ENCODE measurements at places on chromosomes 1 and 21. TPM values are rescaled to one million over a fixed set of nuclear protein-coding genes. Genes with fewer than 3 reads are reported as not detected.

Gene NFYC
- 47.2 TPM for total RNA-seq

Gene FAM151A
- not detected for total RNA-seq

Gene KCNA2
- total RNA-seq = 36.6 TPM

Gene SNRPE
- 99.6 TPM for total RNA-seq

Gene ATP1A2
- total RNA-seq = 281 TPM

Gene LCE1B
- not detected for total RNA-seq

Gene PIGM
- 8.8 TPM for total RNA-seq

Gene CTNNBIP1
- 30.1 TPM for total RNA-seq

Gene PSMG1
- total RNA-seq = 34.4 TPM

Gene TTLL7
- total RNA-seq = 94.0 TPM

DNA sequence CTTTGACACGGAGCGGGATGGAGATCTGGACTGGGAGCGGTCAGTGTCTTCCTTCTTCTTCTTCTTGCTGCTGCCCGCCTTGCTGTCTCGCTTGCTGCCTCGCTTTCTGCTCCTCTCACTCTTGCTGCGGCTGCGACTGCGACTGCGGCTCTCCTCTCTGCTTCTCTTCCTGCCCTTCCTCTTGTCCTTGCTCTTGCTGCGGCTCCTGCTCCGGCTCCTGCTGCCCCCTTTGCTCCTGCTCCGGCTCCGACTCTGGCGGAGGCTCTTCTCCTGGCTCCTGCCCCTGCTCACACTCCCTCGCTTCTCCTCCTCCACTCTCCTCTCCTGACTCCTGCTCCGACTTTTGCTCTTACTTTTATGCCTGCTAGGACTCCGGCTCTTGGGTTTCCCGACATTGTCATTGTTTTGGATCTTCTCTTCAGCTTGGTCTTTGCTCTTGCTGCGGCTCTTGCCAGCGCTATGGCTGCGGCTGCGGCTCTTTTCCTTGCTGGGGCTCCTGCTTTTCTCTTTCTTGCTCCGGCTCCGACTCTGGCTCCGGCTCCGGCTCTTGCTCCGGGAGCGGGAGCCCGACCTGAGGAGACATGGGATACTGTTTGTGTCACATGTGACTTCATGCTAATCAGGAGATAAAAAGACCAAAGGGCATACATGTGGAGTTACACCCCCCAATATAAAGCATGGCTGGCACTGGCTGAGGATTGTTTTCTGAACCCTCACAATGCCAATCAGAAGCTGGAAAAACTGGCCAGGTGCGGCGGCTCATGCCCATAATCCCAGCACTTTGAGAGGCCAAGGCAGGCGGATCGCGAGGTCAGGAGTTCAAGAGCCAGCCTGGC lies 25.2 kb upstream of the TMEM200B start:
- no peak for DNase-seq

DNA sequence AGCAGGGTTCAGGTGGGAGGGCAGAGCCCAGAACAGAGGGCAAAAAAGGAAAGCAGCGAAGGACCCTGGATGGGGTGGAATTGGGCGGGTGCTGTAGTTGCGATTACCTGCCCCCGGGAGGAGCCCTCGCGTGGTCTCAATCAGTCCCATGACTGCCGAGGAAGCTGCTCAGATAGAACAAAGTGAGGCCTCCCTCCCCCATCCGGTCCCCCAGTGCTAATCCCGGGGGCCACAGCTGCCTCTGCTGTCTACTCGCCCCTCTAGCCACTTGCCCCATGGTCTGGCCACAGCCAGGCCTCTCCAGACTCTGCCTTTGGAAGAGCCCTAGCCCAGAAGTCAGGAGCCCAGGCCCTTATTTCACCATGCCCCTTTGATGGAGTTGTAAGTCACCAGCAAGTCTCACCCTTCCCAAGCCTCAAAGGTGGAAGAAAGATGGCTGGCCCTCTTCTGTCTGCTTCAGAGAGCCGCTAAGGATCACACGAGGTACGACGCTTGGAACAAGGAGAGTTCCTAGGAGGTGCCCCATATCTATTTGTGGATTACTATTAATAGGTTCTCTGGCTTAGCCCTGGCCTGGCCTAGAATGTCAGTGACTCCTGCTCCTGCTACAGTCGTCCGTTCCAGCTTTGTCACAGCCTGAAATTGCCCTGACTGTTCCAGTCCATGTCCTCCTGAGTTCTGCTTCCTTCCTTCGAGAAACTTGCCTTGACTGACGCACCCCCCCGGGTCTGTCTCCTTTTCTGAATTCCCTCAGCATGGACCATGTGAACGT lies 16.4 kb downstream of the ECHDC2 start:
- DNase-seq = no peak

GRCh38 chr1:151875419-151876097 lies 22.0 kb upstream of the THEM5 start:
- no peak for DNase-seq

GRCh38 chr1:34774957-34775356 lies 6.1 kb upstream of the GJB3 start:
- DNase-seq = no peak

DNA sequence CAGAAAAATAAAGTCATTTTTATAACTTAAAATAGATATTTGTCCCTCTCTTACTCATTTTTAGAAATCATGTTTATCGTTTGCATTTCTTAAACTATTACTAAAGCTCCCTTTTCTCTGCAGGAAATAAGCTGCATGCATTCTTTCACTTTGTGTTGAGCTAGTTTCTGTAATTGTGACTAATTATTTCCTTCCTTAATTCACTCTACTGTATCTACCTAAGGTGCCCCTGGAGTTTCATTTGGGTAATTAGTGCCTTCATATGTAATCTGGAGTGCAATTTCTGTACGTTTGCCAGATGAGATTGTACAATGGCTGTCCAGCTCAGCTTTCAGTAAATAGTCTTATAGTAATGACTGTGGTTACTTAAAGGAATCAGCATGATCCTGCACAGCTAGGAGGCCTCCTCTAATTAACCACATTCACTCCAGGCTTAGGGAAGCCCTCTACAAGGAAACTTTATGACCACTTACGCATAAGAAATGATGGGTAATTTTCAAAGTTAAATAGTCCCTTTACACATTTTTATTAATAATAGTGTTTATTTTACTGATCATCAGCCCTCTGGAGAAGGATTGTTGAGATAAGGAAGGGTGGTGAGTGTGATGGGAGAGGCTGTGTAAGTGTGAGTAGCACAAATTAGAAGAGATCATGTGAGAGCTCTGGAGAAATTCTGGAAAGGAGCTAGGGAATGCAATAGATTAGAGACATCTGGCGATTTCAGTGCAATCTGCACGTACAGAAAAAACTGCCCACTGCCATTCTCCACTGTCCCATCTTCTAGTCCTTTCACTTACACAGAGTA lies 86.8 kb downstream of the LRRC8C start:
- DNase-seq = no peak

- DNase-seq = no peak
These were observed 123.6 kb downstream of the LRRC53 start for GRCh38 chr1:74388855-74389254.

DNA sequence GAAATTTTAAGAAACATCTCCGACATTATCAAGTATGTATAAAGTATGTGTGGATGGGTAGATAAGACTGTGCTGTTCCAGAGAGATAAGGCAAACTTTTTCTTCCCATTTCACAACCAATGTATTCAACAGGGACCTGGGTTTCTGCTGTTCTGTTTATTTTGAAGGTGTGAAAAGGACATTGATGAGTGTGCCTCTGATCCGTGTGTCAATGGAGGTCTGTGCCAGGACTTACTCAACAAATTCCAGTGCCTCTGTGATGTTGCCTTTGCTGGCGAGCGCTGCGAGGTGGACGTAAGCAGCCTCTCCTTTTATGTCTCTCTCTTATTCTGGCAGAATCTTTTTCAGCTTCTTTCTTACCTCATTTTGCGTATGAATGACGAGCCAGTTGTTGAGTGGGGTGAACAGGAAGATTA lies 174.0 kb downstream of the CRB1 start:
- DNase-seq = no peak

DNA sequence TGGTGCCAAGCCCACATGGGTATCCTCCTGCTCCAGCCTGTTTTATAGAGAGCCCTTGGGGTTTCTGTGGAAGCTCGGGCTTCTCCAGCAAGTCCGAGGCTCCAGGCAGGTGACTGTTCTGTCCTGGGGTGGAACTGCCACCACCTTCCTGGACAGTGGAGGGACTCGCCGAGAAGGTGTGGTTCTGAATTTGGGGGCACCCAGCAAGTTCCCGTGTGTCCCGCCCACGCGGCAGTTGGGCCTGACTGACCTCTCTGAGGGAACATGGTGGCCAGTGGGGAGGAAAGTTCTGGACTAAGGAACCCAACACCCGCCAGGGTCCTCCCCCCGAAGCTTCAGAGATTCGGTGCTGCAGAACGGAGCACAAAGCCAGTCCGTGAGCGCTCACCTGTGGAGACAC lies 158.1 kb upstream of the C1orf174 start:
- no peak for DNase-seq

DNA sequence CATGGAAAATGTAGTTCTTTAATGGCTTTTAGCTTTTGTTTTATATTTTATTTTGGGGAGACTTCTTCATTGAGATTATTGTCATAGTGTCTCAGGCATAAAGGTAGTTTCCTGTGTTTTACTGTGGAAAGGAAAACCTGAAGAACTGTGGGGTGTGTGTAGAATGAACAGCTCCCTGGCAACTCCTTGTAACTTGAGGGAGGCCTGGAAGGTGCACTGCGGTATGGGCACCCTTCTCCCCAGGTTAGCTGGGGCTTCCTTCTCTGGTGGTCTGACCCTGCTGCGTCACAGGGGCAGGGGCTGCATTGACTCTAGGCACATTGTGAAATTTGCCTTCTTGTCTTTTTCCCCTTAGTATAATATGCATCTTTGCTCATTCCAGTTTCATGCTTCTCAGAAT lies 1.7 kb downstream of the ATP1B1 start:
- no peak for DNase-seq

GRCh38 chr1:112888630-112889029 lies 67.4 kb downstream of the SLC16A1 start:
- no peak for DNase-seq

DNA sequence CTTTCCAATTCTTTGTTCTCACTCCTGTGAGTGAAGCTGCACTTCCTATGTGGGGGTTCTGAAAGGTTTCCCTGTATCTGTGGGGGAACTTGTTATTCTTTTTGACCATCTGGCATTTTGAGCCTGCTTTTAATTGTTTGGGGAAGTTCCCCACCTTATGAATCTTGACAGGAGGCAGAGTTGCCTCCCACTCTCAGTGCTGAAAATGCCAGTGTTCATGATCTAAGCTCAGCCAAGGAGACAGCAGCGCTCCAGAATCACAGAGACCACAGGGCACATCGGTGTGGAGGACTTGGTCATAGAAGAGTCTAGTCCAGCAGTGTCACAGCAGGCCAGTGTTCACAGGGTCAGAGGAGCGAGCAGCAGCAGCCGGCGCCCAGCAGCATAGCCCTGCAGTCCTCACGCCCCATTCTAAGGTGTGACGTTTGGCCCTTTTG lies 63.8 kb upstream of the PRDX6 start:
- no peak for DNase-seq

- DNase-seq = no peak
These were observed 10.1 kb upstream of the GUCA2B start for GRCh38 chr1:42142894-42143675.

DNA sequence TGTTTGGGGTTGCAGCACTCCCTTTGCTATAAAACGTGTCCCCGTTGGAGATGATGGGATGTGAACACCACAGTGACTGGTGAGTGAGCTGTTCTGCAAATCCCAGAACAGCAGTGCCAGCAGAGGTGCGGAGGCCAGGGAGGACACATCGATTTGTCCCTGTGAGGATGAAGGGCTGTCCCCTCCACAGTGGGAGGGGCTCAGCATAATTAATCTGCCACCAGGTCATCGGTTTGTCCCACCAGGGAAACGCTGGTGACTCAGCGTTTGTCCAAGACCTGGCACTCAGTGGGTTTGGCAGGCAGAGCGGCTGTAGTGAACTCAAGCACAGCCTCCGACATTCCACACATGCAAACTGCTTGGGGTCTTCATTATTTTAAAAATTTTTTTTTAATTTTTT lies 22.8 kb upstream of the PDE9A start:
- no peak for DNase-seq

DNA sequence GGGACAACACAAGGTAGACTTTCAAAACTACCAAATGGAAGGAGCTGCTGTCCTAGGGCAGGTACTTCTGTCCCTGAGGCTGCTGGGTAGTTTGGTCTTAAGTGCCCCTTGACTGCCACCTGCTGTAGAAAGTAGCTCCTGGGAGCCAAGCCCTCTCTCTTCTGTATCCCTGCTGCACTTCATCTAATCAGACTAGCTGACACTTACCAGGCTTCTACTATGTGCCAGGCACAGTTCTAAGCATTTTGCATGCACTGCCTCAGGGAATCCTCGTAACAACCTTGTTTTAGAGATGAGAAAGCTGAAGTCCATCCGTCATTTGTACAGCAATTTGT lies 15.9 kb upstream of the SRSF4 start:
- DNase-seq = no peak

GRCh38 chr1:59976194-59977074 lies 49.9 kb upstream of the CYP2J2 start:
- peak; percentile 71 for DNase-seq

DNA sequence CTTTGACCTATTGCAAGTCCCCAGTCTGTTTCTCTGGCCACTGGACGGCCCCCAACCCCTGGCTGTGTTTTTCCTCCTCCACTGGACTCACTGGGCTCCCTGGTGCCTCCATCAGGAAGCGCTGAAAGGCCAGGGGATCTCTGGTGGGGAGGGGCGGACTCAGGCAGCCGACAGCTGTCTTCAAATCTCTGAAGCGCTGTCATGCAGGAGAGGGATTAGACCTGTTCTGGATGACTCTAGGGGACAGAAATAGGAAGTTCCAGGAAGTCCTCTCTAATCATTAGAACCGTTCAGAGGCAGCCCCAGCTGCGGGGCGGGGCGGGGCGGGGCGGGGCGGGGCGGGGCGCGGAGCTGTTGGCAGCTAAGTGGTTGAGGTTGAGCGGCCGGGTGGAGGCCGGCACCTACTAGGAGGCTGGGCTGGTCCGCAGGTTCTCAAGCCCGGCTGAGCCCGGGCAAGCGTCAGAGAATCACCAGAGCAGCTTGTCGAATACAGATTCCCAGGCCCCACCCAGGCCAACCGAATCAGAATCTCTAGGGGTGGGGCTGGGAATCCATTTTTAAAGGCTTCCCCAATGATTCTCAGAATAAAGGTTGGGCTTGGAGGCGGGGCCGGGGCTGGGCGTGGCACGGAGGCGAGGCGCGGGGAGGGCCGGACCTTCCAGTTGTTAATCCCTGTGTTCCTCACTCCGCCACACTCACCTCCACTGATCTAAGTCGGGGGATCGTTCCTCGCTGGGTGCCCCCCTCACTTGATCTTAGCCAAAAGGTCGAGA lies 11.4 kb upstream of the PHLDA3 start:
- DNase-seq = no peak

GRCh38 chr1:112938210-112938609 lies 17.8 kb downstream of the SLC16A1 start:
- DNase-seq = no peak

DNA sequence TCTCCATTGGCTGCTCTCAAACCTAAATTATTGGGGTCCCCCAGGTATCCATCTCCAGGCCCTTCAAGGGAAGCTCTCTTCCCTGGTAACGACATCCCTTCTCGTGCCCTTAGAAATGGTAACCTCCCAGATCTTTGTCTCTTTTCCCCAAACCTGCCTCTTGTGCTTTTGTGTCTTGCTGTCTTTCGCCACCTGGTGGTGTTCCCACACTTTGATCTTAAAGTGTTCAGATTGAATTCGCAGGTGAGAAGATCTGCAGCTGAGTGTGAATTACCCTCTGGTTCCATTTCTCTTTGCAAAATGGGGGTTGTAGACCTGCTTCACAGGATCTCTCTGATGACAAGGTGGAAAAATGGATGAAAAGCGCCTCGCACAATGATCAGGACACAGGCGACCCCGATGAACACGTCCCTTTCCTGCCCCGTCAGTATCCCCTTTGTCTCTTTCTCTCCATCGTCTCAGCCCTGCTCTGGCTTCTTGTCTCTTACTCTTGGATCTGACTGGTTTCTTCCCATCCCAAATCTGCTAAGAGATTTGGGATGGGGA lies 53.1 kb downstream of the DOP1B start:
- peak; percentile 77 for DNase-seq

- no peak for DNase-seq
These were observed 98.6 kb upstream of the LPGAT1 start for GRCh38 chr1:211928993-211929637.
